SIG-M5 (cell line): ENCODE measurements at places on chromosomes 6 and 20.
A peak's percentile ranks its signal among the peaks of the same experiment; 100 is the strongest.

- no peak for DNase-seq
Measured at GRCh38 chr6:32460528-32460927, 20.8 kb downstream of the HLA-DRA start.

DNA sequence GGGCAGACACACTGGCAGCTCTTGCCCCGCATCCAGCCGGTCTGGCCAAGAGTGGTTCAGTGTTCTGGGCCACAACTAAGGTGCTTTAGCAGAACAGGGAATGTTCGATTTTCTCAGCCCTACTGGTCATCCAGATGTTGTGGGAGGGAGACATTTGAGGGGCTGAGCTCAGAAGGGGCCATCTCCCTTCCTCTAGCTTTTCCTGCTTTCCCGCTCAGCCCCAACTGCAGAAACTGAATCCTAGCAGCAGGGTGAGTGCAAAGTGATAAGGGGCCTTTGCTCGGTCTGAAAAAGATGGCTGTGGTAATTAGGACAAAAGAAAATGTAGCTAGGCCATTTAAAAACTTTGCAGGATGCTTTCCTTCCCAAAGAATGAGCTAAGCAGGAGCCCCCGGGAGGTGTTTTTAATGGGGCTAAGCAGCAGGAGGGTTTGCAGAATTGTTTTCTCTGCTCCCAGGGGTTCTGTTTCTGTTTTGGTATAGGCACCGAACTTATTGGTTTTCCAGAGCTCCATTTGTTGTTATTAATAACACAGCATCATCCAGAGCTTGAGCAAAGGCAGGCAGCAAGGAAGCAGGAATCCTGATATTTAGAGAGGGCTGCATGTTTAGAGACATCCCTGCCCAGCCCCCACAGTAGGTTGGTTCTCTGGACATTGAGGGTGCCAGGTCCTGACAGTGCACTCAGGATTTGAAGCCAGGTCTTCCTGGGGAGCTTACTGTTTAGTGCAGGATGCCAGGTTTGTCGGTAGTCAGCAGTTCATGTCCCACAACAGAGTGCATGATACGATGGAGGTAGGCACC lies 210.9 kb downstream of the SLC24A3 start:
- DNase-seq, result no peak

DNA sequence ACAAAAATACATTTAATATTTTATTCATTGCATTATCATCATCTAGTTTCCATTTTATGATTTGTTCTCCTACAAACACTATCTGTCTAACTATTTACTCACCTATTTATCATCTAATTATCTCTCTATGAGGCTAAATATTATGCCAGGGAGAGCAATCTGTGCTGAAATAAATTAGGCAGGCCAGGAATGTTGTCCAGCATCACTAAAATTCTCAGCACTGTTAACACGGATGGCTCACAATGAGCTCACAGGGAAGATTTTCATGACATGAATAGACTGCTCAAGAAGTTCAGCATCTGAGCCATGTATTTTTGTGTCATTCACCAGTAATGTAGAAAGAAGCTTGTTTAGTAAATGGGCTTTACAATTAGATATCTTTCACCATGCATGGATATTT lies 1277.2 kb downstream of the GRIK2 start:
- no peak for DNase-seq

DNA sequence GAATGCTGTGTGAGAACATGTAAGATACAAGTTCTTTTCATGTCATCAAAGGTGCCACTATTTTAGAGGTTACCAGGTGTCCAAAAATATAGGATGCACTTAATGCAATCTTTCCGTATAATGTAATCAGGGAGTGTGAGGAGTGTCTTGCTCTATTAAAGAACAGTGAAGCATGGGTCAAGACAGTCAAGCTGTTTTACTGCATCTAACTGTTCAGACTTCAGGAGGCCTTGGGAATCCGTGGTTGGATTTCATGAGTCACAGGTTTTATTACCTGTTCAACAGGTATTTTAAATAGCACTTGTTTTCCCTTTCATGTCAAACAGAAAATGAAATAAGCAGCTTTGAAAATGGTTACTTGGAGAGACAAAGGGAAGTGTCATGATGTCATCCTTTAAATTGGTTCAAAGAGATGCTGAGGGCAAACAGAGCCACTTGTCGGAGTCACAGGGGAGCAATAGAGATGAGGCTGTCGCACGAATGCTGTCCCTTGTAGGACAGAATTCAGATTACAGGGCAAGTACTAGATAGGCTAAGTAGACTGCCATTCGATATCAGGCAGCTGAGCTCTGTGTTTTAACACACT lies 621.5 kb downstream of the QKI start:
- DNase-seq, result no peak

- DNase-seq, result no peak
Measured at GRCh38 chr6:157879034-157879872, 56.2 kb downstream of the SNX9 start.

DNA sequence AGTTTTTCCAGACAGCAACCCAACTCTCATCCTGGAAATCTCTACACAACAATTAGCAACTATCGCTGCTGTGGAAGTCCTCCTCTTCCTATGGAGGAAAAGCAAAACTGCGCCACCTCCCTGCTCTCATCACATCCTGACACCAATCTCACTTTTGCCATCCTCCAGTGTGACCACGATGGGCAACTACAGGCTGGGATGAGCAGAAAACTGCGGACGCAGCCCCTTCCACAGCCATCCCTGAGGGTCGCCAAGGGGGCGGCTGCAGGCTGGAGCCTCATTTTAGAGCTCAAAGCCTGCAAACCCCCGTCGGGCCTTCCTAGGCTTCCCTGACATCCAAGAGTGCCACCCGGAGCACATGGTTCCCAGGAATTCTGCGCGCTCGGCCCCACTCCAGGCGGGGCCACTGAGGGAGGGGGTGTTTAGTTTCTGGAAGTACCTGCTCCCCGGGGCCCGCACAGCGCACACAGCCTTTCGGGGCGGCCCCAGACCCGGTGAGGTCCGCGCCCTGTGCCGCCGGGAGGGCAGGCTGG lies 1.2 kb downstream of the TCFL5 start:
- no peak for DNase-seq

- no peak for DNase-seq
Measured at GRCh38 chr20:57683881-57684807, 25.7 kb downstream of the PMEPA1 start.

DNA sequence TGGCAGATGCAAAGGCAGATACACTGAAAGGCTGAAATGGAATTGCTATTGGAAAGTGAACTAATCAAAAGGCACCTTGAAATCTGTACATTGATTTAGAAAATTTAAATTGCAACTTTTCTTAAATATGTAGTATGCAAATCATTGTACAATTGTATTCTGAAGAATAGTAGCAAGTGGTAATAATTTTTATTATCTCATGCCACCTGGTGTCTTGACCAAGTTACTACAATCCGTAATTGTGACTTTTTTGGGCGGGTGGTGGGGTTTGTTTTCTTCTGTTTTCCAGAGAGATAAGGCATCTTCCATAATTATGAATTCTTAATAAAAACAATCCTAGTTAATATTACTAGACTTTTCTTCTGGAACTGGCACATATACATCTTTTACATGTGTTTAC lies 12.5 kb upstream of the BCKDHB start:
- no peak for DNase-seq

DNA sequence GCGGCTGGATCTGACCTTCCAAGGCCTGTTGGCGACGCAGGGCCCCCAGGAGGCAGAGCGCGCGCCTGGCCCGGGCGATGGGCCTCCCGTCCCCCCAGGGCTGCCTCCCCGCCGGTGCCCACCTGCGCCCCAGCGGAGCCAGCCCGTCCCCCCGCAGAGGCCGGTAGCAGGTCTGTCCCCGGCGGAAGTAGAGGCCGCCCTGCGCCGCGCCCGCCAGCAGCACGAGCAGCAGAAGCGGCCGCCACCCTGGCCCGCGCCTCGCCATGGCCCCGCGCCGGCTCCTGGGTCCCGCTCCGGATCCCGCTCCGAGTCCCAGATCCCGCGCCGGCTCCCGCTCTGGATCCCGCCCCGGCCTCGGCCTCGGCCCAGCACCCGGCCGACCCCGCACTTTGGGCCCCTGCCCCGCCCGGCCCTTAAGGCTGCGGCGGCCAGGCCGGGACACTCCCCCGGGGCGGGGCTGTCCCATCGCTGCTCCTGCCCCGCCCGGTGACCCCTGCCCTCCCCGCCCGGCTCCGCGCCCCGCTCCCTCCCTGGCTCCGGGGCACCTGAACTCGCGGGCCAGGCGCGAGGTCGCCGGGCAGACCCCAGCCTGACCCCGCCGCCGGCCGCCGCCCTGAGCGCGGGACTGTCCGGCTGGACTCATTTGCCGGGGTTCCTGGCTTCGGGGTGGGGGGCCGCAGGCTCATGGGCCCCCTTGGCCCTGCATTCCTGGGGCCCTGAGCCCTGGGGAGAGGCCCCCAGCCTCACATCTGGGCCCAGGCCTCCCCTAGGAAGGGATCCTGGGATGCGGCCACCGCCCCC lies at the start of gene CTSZ:
TSS of gene CTSZ (minus strand) at position 391 of the 801 bp plus-strand sequence. CDS start at position 265, 126 bp downstream.
- no peak for DNase-seq

GRCh38 chr6:143675946-143676345 lies 1.8 kb upstream of the PHACTR2 start:
- no peak for DNase-seq

DNA sequence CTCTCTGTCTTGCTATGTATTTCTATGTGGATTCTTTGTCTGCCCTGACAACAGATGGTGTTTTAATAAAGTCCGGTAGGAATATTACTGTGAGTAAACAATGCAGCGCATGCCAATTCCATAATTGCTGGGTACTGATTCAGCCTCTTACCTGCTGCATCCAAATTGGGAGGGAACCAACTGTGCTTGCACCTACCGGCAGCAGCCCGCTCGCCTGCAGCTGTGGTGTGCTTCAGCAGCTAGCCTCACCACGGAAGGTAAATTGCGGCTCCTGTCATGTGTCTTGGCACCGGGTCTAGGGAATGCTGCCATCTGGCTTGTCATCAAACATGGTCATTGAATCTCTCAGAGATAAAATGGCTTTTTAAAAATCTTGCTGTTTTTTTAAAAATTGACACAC lies 704.8 kb upstream of the SLC35B3 start:
- DNase-seq, result no peak

GRCh38 chr6:29520232-29520631 lies 32.5 kb upstream of the MAS1L start:
- DNase-seq, result no peak

DNA sequence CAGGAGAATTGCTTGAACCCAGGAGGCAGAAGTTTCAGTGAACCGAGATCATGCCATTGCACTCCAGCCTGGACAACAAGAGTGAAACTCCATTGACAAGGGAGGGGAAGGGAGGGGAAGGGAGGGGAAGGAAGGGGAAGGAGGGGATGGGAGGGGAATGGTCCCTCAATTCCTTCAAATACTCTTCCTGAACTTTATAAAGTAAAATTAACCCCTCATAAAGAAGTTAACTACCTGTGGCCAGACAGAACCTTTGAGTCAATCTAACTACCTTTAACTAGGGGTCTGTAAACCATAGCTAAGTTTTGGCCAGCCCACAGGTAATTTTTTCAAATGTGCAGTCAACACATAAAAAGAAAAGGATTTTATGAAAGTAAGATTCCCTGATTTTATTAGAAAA lies 131.0 kb downstream of the ZMYND8 start:
- DNase-seq, result no peak

GRCh38 chr6:99689916-99690685 lies 83.5 kb downstream of the PRDM13 start:
- DNase-seq, result no peak

DNA sequence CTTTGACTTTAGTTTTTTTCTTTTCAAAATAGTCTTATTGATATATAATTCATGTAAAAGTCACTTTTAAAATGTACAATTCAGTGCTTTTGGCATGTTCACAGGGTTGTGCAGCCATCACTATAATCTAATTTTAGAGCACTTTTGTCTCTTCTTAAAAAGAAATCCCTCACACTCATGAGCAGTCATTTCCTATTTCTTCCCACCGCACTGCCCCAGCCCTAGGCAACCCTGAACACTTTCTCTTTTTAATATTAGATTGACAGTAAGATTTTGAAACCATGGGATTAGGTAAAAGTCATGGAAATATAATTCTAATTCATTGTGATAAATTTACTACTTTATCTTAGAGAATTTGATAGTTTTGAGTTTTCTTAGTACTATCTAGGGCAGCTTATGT lies 309.4 kb downstream of the UTRN start:
- no peak for DNase-seq

DNA sequence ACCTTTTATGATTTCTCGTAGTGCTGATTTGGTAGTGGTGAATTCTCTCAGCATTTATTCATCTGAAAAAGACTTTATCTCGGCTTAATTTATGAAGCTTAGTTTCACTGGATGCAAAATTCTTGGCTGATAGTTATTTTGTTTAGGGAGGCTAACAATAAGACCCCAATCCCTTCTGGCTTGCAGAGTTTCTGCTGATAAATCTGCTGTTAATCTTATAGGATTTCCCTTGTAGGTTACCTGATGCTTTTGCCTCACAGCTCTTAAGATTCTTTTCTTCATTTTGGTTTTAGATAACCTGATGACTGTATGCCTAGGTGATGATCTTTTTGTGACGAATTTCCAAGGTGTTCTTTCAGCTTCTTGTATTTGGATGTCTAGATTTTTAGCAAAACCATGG lies 388.7 kb downstream of the UTRN start:
- no peak for DNase-seq

DNA sequence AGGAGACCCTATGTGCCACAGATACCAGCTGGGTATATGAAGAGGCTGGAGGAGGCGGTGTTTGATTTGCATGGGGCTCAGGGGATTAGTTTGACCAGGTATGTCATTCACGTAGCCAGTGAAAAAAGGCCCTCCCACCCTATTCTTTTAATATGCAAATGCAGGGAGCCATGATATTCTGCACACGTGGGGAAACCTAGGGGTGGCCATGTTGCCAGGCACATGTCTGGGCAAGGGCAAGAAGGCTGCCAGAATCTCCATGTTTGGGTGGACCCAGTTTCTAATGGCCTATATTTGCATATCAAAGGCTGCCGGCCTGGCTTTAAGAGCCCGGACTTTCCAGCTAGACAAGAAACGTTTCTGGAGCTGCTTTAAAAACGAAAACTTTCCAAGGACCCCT lies 60.4 kb downstream of the SOX4 start:
- DNase-seq, result no peak

- peak; percentile 48 for DNase-seq
Measured at GRCh38 chr20:31560094-31560745, 44.9 kb upstream of the ID1 start.

GRCh38 chr6:15901141-15902115 lies 227.5 kb upstream of the MYLIP start:
- peak; percentile 90 for DNase-seq

DNA sequence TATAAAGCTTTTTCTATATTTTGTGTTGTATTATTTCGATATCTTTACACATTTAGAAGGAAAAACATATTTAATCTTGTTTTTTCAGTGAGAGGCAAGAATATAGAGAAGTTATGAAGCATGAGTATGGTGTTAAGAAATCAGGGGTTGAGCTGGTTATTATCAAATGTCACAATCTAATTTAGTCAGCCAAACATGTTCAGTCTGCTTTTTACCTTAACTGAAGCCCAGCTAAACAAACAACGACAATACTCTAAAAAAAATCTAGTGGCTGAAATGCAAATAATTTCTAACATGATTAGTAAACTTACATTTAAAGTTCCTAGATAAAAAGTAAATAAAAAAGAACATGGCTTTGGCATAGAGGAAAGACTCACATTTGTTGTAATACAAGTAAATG lies 433.8 kb upstream of the NRSN1 start:
- no peak for DNase-seq

- no peak for DNase-seq
Measured at GRCh38 chr20:57394121-57395082, 3.2 kb downstream of the RBM38 start.

GRCh38 chr20:59491884-59492283 lies 112.5 kb upstream of the PHACTR3 start:
- no peak for DNase-seq

- no peak for DNase-seq
Measured at GRCh38 chr6:98203170-98203806, 631.1 kb upstream of the POU3F2 start.
